ENCODE measurements at places on chromosomes 16 and 17. TPM values are rescaled to one million over a fixed set of nuclear protein-coding genes. Genes with fewer than 3 reads are reported as not detected.
A peak's percentile ranks its signal among the peaks of the same experiment; 100 is the strongest.

SPPL2C gene
- not detected for total RNA-seq

LRRC46 gene
- total RNA-seq = 0.41 TPM

RCVRN gene
- not detected for total RNA-seq

CHST4 gene
- total RNA-seq = not detected

ZNF597 gene
- 2.2 TPM for total RNA-seq

CNTD1 gene
- not detected for total RNA-seq

KRTAP3-1 gene
- 6.8 TPM for total RNA-seq

HSF4 gene
- 6.9 TPM for total RNA-seq

PLEKHM1 gene
- total RNA-seq = 46.8 TPM

GRCh38 chr16:1378804-1379303 is 27.1 kb downstream of the GNPTG start:
- H3K4me3 ChIP-seq = peak overlapping the region; percentile 86
- no peaks in the 10 kb centered on the region for H3K36me3 ChIP-seq
- H3K27me3 ChIP-seq = peaks cover 4% of the 10 kb centered on the region
- peak; percentile 82 for DNase-seq
- peak overlapping the region; percentile 95 for H3K27ac ChIP-seq
- H3K4me1 ChIP-seq = peaks cover 15% of the 10 kb centered on the region

DNA sequence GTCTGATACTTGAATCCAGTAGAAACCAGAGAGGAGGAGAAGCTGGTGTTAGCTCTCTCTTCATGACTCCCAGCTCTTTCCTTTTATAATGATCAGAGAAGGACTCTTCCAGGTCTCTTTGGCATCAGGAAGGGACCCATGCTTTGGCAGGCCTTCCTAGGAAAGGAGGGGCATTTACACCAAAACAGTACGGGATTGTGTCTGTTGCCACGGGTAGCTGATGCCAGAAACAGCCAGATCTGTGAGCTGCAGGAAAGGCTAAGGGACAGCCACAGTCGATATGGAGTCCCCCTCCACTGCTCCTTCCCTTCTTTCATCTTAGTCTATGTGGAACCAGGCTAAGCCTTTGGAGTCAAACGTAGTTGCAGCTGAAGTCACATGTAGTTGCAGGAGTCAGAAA is 9.3 kb downstream of the CEP295NL start:
- no peak overlapping the region for H3K4me3 ChIP-seq
- H3K36me3 ChIP-seq = peaks cover 27% of the 10 kb centered on the region
- peak overlapping the region; percentile 43 for H3K27ac ChIP-seq
- no peak for DNase-seq
- H3K4me1 ChIP-seq = peaks cover 25% of the 10 kb centered on the region

GRCh38 chr17:19248928-19249574 is 11.9 kb downstream of the EPN2 start:
- H3K4me1 ChIP-seq = peaks cover 45% of the 10 kb centered on the region
- H3K27ac ChIP-seq = peak overlapping the region; percentile 90
- H3K36me3 ChIP-seq = peaks cover 5% of the 10 kb centered on the region
- no peaks in the 10 kb centered on the region for H3K27me3 ChIP-seq
- H3K4me3 ChIP-seq = peak overlapping the region; percentile 64
- peak; percentile 89 for DNase-seq

GRCh38 chr17:9598661-9599060 is 22.2 kb downstream of the CFAP52 start:
- no peaks in the 10 kb centered on the region for H3K4me1 ChIP-seq
- H3K27ac ChIP-seq = no peak overlapping the region
- no peak for DNase-seq
- H3K27me3 ChIP-seq = peaks cover 4% of the 10 kb centered on the region
- H3K4me3 ChIP-seq = no peak overlapping the region
- no peaks in the 10 kb centered on the region for H3K36me3 ChIP-seq

GRCh38 chr16:51949282-51949681 is 597.7 kb downstream of the TOX3 start:
- H3K27ac ChIP-seq = no peak overlapping the region
- no peaks in the 10 kb centered on the region for H3K36me3 ChIP-seq
- H3K4me1 ChIP-seq = no peaks in the 10 kb centered on the region
- H3K27me3 ChIP-seq = peaks cover 3% of the 10 kb centered on the region

GRCh38 chr16:75238132-75238852 is 13.1 kb downstream of the BCAR1 start:
- H3K27ac ChIP-seq = peak overlapping the region; percentile 95
- H3K4me3 ChIP-seq = peak overlapping the region; percentile 73
- H3K4me1 ChIP-seq = peaks cover 56% of the 10 kb centered on the region
- peaks cover 13% of the 10 kb centered on the region for H3K27me3 ChIP-seq

DNA sequence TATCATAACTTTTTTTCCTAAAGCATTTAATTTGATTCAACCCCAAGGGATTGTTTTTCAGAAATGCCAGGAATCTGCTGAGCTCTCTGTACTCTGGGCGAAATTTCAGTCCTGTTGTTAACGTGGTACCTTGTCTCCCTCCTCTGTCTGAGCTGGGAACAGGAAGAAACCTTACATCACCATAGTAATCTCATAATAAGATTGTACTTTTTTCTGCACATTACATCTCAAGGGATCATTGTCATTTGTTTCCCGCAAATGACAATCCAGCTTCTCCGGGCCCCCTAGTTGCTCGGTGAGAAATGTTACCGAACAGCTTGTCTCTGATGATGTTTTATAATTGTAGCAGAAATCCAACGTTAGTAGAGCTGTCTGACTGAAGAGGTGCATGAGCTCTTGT is 152.7 kb upstream of the ERCC4 start:
- no peak overlapping the region for H3K27ac ChIP-seq
- H3K4me1 ChIP-seq = no peaks in the 10 kb centered on the region

DNA sequence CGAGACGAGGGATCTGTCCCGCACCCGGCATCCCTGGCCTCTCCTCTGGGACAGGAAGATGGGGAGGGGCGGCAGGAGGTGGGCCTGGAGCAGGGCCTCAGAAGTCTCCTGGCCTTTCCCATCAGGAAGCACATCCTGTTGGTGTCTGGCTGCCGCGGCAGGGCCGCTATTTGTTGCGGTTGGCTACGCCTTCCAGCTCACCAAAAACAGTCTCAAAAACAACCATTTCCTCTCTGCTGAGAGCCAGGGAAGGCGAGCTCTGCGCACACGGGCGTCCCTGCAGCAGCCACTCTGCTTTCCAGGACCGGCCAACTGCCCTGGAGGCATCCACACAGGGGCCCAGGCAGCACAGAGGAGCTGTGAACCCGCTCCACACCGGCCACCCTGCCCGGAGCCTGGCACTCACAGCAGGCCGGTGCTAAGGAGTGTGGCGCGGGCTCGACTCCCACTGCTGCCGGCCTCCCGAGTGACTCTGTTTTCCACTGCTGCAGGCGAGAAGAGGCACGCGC is at the start of gene TMEM204:
Gene TMEM204 (plus strand): TSS at position 224 of the 509 bp plus-strand sequence. CDS start 610 bp downstream, outside the sequence.
- peaks cover 55% of the 10 kb centered on the region for H3K4me1 ChIP-seq
- peak within 1 kb of the TSS; percentile 91 for H3K4me3 ChIP-seq
- peak within 1 kb of the TSS; percentile 78 for H3K27ac ChIP-seq
- DNase-seq = peak; percentile 70
- H3K36me3 ChIP-seq = peaks cover 24% of the 10 kb centered on the region
- peaks cover 6% of the 10 kb centered on the region for H3K27me3 ChIP-seq

DNA sequence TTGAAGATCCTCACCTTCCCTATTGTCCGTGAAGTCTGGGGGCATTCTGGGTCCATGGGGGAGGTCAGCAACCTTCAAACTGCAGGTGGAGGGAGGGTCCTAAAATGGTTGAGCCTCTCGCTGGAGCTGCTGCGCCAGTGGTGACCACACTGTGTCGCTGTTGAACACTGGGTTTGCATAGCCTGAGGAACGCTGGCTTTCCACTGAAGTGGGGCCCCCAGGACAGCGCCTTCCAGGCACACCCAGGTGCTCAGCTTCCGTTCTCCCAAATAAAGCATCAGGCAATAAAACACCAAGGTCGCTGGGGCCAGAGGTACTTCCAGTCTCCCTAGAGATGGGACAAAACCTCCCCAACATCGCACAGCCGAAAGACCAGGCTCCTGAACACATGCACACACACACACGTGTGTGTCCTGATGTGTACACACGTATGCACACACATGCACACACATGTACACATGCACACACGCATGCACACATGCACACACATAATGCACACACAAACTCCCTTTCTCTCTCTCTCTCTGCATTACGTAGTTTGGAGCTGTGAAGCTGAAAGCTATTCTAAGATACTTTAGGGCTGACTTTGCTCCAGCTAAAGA is 120.6 kb downstream of the IRF8 start:
- no peak overlapping the region for H3K27ac ChIP-seq
- no peak for DNase-seq
- no peak overlapping the region for H3K4me3 ChIP-seq
- peaks cover 16% of the 10 kb centered on the region for H3K36me3 ChIP-seq
- H3K4me1 ChIP-seq = no peaks in the 10 kb centered on the region

DNA sequence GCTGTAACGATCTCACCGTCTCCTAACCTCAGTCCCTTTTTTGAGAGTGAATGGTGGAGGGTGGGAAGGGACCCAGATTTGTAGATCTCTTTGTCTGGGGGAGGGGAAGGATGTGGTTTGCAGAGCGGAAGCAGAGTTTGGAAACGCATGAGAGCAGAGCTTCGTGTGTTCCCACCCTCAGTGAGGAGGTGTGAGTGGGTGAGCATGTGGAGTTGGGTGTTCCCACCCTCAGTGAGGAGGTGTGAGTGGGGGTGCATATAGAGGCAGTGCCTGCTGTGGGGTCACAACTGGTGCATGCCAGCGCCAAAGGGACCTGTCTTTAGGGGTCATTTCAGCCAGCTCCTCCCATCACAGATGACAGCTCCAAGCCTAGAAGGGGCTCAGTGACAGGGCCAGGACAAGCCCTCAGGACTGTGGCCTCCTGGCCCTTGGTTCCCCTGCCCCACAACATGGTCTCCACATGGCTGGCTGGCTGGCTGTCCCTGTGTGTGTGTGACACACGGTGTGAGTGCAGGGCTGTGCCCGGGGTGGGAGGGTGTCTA is 1.8 kb upstream of the CISD3 start:
- peaks cover 41% of the 10 kb centered on the region for H3K4me1 ChIP-seq
- H3K27ac ChIP-seq = no peak overlapping the region
- no peak for DNase-seq
- H3K27me3 ChIP-seq = peaks cover 5% of the 10 kb centered on the region
- peaks cover 7% of the 10 kb centered on the region for H3K36me3 ChIP-seq
- no peak overlapping the region for H3K4me3 ChIP-seq

DNA sequence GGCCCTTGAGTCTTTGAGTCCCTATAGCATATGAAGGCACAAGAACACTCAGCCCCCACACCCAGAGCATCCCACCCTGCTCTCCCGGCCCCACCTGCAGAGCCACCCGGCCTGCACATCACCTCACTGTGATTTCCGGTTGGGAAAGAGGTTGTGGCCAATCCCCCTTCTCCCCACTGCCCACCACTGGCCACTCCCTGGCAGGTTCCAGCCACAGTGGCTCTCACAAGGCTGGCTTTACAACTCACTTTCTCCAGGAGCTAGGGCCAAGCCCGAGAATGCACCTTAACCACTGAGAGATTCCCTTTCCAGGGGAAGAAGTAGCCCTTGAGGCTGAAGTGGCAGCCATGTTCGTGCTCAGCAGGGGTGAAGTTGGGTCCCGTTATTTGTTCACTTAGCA is 123.9 kb downstream of the C16orf78 start:
- H3K27me3 ChIP-seq = no peaks in the 10 kb centered on the region
- no peak for DNase-seq

DNA sequence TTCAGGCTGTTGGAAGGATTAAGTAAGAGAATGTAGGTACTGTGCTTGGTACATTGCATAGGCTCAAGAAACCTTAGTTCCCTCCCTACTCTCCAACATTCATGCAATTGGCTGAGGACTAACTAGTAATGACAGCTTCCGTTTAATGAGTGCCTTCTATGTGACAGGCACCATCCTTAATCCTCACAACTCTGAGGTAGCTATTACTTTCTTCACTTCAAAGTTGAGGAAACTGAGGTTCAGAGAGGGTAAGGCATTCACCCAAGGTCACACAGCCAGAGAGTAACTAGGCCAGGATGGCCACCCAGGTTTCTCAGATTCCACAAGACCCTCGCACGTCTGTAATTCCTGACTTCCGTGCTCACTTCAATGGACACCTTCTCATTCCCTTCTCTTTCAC is 22.2 kb downstream of the UNC119 start:
- H3K27me3 ChIP-seq = peaks cover 9% of the 10 kb centered on the region
- H3K4me1 ChIP-seq = peaks cover 64% of the 10 kb centered on the region
- no peak overlapping the region for H3K27ac ChIP-seq
- DNase-seq = no peak
- no peaks in the 10 kb centered on the region for H3K36me3 ChIP-seq

- H3K4me1 ChIP-seq = peaks cover 25% of the 10 kb centered on the region
- H3K27ac ChIP-seq = no peak overlapping the region
- DNase-seq = no peak
- no peaks in the 10 kb centered on the region for H3K36me3 ChIP-seq
These were observed 344.2 kb downstream of the CPPED1 start for GRCh38 chr16:12459391-12460063.

DNA sequence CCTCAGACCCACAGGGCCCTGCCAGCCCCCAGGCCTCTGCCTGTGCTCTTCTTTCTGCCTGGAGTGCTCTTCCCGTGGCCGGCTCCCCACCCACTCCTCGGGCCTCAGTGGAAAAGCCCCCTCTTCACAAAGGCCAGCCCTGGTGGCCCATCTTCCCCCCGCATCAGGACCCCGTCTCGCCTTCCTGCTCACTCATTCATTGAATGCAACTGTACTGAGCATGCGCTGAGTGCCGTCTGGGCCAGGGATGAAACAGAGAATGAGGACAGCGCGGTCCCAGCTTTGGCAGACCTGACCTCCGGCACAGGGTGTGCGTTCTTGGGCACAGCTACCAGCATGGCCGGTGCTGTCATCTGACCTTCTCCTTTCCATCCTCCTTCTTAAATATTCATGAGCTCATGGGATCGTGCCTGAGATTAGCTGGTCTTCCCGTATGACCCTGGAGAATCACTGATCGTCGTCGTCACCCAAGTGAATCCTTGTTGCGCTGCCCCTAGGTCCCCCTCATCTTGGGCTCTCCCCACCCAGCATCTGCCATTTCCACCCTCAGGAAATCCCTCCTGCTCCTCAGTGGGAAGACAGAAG is 16.4 kb upstream of the OSGIN1 start:
- no peak overlapping the region for H3K27ac ChIP-seq
- no peak overlapping the region for H3K4me3 ChIP-seq
- H3K27me3 ChIP-seq = peaks cover 25% of the 10 kb centered on the region
- H3K4me1 ChIP-seq = peaks cover 18% of the 10 kb centered on the region
- no peak for DNase-seq
- peaks cover 5% of the 10 kb centered on the region for H3K36me3 ChIP-seq

GRCh38 chr17:12789075-12789480 is 220 bp upstream of the ARHGAP44 start:
- no peaks in the 10 kb centered on the region for H3K36me3 ChIP-seq
- H3K4me3 ChIP-seq = peak overlapping the region; percentile 65
- H3K27ac ChIP-seq = no peak overlapping the region
- peaks cover 31% of the 10 kb centered on the region for H3K27me3 ChIP-seq
